Activated effector memory CD4-positive, alpha-beta T cell treated with Interleukin-2 at 50 U/mL for 16 hours (primary cell): ENCODE measurements at places on chromosomes 5 and 9.
A peak's percentile ranks its signal among the peaks of the same experiment; 100 is the strongest.

DNA sequence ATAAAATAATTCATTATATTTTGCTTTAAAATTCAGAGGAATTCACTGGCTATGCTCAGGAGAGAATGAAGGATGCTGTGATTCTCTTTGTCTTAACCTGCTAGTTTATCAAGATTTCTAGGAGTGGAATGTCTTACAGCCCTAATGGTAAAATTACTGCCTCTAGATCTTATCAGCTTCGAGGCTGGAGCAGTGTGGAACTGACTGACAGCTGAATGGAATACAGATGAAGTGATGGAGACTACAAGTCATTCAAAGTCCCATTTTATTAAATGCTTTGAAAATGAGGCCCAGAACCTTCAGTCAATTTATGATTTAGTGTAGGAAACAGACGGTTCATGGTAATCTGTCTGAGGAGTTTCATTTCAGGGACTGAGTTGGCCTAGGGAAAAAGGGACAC is 202.1 kb downstream of the RFX3 start:
- DNase-seq, result no peak

DNA sequence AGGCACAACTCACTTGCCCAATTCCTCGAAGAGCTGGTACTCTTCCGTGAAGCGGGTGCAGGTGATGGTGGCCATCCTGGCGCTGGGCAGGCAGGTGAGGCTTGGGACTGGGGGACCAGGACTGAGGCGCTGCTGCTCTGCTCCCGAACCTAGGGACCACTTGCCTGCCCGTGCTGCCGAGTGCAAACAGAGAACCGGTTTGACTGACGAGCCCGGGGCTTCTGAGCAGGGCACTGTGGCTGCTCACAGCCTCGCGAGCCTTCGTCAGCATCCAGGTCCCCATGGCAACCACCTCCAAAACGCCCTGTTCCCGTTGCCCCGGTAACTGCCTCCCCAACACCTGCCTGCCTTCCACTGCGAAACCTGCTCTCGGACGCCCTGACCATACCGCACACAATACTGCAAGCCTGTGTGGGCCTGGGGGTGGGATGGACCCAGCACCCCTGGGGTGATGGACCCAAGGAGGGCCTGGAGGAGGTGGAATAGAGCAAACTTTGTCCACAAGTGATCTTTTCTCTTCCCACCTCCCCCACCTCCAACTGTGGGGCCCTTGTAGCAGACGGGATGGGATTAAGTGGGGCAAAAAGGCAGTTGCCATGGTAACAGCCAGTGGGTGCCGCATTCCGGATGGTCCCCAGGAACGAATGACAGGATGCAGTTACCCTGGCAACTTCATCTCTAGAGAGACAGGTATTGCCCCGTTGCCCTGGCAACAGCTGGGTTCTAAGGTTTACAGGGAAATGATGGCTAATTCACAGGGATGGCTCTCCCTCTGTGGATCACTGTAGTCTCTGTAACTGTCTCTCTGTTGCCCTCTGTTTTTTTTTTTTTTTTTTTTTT is at the start of gene CAMK2A:
CAMK2A (minus strand) TSS at position 223 of the 840 bp plus-strand sequence; CDS start at position 75, 148 bp downstream.
- DNase-seq, result no peak

GRCh38 chr9:131500939-131501541 is 1.7 kb upstream of the POMT1 start:
- DNase-seq, result peak; percentile 55

- no peak for DNase-seq
Observed at GRCh38 chr9:5910413-5911057, 19.8 kb downstream of the MLANA start.

- DNase-seq, result no peak
Observed at GRCh38 chr5:115388240-115388639, 91.8 kb upstream of the CCDC112 start.

DNA sequence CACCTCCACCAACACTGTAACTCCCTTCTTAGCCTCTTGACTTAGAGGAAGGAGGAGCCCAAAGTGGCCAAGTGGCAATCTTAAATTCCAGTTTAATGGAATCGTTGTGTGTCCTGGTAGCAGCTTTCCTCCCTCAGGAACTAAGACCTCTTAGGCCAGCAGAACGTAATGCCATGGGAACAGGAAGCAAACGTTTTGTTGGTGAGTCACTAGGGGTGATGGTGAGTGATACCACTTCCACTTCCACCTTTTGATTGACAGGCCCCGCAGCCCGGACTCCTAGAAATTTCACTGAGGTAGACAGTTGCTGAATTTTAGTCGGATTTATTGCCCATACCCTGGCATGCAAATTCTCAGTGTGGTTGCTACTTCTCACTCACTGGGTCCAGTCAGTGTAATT is 94.2 kb upstream of the FBN2 start:
- no peak for DNase-seq

DNA sequence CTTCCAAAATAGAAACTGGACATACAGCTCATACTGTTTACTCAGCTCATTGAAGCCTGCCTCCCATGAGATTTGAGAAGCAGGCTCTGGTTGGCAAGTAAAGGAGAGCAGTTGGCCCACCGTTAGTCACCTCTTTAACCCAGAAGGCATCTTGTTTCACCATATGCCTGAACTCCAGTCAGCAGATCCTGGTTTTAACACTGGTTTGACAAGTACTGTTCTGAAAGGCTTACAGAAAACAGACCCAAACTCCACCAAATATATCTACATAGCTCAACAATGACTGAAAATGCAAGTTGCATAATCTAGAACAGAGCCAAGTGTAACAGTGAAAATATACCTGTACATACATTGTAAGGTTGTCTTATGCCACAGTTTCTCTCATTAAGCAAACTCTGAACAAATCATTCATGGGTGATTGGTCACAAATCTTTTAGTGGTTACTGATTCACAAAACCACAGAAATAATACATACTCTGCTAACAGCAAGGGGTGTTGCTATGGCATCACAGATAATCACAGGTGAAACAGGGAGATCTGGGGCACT is 198.8 kb downstream of the BNC2 start:
- DNase-seq, result no peak

DNA sequence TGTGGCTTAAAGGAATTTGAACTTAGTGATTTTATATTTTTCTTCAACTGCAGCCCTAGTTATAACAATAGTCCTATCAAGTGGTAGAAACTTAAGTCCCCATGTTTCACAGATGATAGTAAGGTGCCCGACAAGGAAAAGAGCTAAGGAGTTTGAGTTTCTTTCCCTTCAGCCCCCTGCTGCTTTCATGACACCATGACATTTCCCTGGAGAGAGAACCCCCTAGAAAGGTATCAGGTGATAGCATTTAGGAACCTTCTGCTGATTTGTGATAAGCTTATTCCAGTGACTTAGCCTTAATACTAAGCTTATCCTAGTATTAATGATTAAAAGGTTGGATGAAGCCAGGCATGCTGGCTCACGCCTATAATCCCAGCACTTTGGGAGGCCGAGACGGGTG is 623.8 kb upstream of the TYRP1 start:
- no peak for DNase-seq

GRCh38 chr9:129777769-129778130 is 24.9 kb upstream of the PTGES start:
- DNase-seq, result no peak

DNA sequence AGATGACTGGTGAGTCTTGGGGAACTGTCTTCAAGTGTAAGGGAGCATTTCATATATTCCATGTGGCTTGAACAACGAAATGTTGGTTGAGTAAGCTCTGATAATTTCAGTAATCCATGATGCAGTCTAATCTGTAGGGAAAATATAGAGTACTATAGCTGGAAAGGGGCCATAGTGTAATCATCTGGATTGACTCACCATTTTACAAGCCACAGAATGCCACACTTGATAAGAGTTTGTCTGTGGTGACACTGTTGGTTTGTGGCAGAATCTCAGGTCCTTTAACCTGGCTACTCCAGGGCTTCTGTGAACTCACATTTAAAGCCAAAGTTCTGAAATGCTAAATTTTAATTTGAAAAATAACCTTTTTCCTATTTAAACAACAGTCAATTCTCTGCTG is 16.3 kb upstream of the MAML1 start:
- no peak for DNase-seq

GRCh38 chr5:179373101-179373934 is 28.1 kb upstream of the ADAMTS2 start:
- no peak for DNase-seq

DNA sequence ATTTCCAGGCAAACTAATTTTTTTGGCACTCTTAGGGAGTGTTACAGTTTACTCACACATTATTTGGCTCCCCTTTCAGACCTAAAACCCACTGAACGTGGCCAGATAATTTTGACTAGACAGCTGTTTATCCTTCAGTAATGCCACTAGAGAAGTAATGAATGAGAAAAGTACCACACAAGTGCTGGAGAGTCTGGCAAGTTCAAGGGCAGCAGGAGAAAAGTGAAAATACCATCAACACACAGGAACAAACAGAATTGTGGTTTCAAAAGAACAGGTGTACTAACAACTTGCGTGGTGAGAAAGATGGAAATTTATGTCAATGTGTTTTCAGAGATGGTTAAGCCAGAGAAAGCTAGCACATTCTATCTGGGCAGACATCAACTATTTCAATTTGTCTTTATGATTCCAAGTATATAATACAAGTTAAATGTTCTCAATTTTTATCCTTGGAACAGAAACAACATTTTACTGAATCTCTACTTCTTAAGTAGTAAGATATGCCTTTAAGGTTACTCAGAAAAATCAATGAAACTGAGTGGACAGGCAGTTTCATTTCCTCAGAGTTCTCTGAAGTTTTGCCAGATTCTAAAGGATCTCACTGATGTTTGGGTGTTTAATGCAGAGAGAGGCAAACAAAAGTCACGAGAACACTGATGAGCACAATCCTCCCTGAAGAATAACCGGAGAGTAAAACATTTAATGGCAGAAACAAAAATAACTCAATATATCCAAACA is 91.0 kb downstream of the ARSB start:
- DNase-seq, result no peak

DNA sequence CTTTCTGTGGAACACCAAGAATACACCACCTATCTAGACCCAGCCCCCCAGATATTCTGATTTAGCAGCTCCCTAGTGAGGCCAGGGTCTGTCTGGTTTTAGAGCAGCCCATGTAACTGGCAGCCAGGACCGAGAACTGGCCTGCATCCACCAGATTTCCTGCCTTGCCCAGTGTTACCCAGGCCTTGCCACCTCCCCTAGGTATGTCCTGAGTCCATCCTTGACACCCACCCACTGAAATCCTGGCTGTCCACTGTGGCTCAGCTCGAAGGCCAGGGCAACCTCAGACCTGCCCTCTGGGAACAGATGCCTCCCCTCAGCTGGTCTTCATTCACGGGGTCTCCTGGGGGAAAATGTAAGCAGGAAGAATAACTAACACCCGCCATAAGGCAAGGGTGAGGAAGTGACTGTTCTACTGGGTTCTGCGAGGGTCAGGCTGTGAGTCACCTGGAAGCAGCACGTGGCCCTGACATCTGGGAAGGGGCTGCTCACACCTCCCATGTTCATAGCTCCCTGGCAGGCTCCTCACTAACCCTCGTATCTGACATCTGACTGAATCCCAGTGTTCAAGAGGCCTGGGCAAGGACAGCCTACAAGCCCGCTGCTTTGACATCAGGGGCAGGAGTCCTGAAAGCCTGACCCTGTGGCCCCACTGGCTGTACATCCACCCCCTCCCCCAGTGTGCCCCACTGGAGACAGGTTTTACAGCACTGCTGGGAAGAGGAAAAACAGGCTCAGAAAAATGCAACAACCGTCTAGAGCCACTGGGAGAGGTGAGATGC is 72.7 kb downstream of the SEMA4D start:
- DNase-seq, result no peak

GRCh38 chr5:36482812-36483211 is 123.6 kb upstream of the SLC1A3 start:
- DNase-seq, result no peak

- no peak for DNase-seq
Observed at GRCh38 chr5:50700706-50701105, 34.3 kb downstream of the PARP8 start.

- DNase-seq, result no peak
Observed at GRCh38 chr5:107389775-107390148, 281.0 kb downstream of the EFNA5 start.

DNA sequence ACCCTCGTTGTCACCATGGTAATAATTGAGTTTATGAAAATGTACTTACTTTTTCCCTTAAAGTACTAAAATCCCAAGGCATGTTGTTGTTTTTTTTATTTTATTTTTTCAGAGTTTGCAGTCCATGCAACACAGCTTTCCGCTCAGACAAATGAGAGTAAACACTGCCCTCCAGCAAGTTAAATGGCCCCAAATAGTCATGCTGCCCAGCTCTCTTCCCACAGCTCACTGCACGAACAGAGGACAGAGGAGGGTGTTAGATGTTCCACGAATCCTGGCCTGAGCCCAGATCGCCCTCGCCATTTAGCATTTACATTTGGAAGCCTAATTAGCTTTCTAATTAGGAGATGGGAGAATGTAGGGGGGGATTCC is 1.9 kb downstream of the NIM1K start:
- no peak for DNase-seq

- DNase-seq, result no peak
Observed at GRCh38 chr5:83405662-83406061, 65.9 kb upstream of the VCAN start.

DNA sequence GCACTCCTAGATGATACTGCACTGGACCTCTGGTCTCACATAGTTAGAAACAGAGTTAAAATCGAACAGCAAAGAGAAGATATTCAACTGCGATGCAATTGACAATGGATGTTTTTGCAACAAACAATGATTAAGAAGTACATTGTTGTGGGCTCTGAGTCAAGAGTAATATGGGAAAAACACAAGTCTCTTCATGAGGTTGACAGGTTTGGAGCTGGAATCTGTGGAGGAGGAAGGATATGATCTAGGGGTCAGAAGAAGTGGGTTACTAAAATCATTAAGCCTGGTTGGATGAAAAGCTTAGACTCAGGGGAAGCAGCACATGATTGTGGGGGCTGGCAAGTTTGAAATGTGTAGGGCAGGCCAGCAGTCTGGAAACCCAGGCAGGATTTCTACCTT is 53.1 kb downstream of the PDCD1LG2 start:
- DNase-seq, result no peak

DNA sequence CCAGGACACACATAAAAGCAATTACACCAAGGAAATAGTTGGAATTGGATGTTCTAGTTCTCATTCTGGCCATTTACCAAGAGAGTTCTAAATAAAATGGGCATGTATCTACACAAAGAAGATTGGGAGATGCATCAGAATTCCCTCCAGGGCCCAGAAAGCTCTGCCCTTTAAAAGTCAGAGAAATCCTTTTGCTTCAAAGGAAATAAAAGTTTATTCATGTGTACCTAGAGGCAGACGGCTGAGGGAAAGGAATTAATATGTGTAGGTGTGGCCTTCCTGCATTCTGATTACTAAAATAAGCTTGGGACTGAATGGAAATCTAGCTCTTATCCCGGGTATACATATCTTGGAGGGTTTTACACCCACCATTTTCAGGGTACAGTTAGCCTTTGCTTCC is 719.4 kb downstream of the SEMA5A start:
- no peak for DNase-seq

GRCh38 chr5:158373608-158374395 is 514.9 kb upstream of the CLINT1 start:
- no peak for DNase-seq
